ENCODE measurements at places on chromosomes 7 and 10.

- DNase-seq = no peak
- H3K36me3 ChIP-seq = no peaks in the 10 kb centered on the region
- H3K27me3 ChIP-seq = peaks cover 2% of the 10 kb centered on the region
- H3K4me1 ChIP-seq = peaks cover 20% of the 10 kb centered on the region
Observed at GRCh38 chr7:66078067-66078466, 2.4 kb downstream of the ASL start.

- H3K27me3 ChIP-seq = no peaks in the 10 kb centered on the region
- no peak overlapping the region for H3K4me3 ChIP-seq
- no peaks in the 10 kb centered on the region for H3K36me3 ChIP-seq
- no peak overlapping the region for H3K27ac ChIP-seq
Observed at GRCh38 chr10:70306181-70306705, 22.4 kb upstream of the NPFFR1 start.

DNA sequence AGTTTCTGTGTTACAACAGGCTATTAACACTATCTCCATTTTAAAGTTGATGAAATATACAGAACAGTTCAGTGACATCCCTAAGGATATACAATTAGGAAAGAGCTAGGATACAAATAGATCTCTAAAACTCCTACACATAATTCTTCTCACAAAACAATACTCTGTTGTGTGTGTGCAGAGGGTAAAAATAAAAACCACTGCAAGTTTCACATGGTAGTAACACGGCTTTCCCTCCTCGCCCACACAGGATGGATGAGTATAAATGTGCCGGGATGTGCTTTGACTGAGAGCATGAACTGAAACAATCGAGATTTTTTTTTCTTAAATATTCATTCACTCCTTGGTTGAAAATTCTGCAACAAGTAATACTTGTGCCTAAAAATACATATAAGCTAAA lies 131.5 kb upstream of the C1QL3 start:
- no peak for DNase-seq
- H3K27me3 ChIP-seq = peaks cover 2% of the 10 kb centered on the region
- H3K36me3 ChIP-seq = peaks cover 3% of the 10 kb centered on the region
- H3K4me3 ChIP-seq = no peak overlapping the region

DNA sequence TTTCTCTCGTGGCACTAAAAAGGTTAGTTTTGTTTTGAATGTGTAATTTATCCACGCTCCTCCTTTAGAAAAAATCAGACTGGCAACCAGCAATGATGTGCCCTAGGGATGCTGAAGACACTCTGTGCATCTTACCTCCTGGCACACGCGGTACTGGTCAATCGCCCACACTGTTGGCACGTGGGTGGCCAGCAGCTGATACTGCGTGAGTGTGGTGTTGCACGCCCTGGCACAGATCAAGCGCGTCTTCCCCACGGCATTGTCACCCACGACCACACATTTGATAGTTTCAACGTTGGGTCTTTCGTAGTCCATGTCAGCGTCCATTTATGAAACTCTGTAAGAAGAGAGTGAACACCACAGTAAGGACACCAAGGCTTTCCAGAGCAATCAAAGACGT lies 32.8 kb downstream of the RHOBTB1 start:
- H3K4me3 ChIP-seq = peak overlapping the region; percentile 68

DNA sequence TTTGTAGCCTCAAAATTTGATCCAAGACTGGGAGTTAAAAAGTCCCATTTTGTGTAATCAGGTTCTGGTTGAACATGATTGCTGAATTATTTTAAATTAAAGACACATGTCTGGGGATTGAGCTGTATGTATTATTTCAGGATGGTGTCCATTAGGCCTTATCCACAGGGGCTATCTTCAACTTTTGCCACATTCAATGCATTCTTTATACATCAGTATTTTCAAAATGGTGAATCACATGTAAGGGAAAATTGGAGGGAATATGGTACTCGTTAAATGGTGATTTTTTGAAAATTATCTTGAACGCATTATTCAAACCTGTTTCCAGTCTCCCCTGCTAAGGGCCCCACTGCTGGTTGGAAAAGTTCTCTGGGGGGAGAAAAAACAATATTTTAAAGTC lies 367.7 kb upstream of the NPVF start:
- H3K27ac ChIP-seq = no peak overlapping the region
- DNase-seq = no peak
- no peaks in the 10 kb centered on the region for H3K36me3 ChIP-seq
- H3K27me3 ChIP-seq = peaks cover 8% of the 10 kb centered on the region

- peaks cover 15% of the 10 kb centered on the region for H3K36me3 ChIP-seq
- no peak overlapping the region for H3K4me3 ChIP-seq
- no peak for DNase-seq
- H3K27ac ChIP-seq = no peak overlapping the region
Observed at GRCh38 chr7:133301444-133301843, 48.6 kb downstream of the EXOC4 start.

- H3K27me3 ChIP-seq = no peaks in the 10 kb centered on the region
- no peak overlapping the region for H3K27ac ChIP-seq
- H3K36me3 ChIP-seq = no peaks in the 10 kb centered on the region
- no peak overlapping the region for H3K4me3 ChIP-seq
Observed at GRCh38 chr7:153103202-153103601, 343.6 kb downstream of the ACTR3B start.
